ENCODE measurements at places on chromosomes 1 and 21.

GRCh38 chr21:39033878-39034589 lies 149.2 kb downstream of the PSMG1 start:
- no peak for DNase-seq

- no peak for DNase-seq
These were observed 10.1 kb upstream of the GPR153 start for GRCh38 chr1:6271006-6271405.

DNA sequence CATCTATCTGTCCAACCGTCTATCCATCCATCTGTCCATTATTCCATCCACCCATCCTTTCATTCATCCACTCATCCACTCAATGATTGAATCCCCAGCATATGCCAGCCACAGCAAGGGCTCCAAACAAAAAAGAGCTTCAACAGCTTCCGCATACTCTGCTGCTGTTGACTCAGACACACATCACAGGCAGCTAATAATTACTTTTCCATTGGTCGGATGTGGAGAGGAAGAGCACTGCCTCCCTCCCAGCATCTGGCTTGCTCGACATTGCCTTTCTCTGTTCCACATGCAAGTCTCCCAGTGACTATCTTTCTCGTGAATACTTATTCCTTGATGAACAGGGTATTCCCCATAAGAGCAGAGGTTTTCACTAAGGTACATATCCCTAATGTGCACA lies 176.5 kb downstream of the HIVEP3 start:
- DNase-seq, result peak; percentile 58

GRCh38 chr1:235873045-235873444 lies 6.3 kb upstream of the LYST start:
- DNase-seq, result no peak

DNA sequence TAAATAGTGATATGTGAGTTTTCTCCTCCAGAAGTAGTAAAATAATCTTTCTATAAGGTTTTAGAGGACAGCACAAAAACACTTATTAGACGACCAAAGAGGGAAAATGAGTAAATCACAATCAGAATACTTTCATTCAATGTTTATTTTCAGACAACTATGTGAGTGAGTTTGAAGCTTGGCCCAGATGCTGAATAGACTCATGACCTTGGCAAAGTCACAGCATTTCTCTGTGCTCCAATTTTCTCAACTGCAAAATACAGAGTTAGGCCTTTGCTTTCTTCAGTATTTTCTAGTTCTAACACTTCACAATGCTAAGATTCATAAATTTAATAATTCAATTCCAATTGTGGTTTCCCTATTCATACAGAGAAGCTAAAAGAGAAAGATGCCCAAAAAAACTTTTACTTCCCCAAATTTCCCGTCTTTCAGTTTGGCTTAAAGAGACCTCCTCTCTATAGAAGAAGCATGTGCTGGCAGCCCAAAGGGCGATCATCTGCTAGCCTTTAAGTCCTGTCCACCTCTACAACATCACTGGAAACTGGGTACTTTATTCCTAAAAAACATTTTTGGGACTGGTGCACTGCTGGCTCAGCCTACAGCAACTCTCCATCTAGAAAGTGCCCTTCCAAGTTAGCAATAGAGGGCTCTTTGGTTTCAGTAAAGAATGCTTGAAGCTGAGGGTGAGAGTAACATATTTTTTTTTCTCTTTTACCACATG lies 116.8 kb upstream of the GORAB start:
- no peak for DNase-seq

DNA sequence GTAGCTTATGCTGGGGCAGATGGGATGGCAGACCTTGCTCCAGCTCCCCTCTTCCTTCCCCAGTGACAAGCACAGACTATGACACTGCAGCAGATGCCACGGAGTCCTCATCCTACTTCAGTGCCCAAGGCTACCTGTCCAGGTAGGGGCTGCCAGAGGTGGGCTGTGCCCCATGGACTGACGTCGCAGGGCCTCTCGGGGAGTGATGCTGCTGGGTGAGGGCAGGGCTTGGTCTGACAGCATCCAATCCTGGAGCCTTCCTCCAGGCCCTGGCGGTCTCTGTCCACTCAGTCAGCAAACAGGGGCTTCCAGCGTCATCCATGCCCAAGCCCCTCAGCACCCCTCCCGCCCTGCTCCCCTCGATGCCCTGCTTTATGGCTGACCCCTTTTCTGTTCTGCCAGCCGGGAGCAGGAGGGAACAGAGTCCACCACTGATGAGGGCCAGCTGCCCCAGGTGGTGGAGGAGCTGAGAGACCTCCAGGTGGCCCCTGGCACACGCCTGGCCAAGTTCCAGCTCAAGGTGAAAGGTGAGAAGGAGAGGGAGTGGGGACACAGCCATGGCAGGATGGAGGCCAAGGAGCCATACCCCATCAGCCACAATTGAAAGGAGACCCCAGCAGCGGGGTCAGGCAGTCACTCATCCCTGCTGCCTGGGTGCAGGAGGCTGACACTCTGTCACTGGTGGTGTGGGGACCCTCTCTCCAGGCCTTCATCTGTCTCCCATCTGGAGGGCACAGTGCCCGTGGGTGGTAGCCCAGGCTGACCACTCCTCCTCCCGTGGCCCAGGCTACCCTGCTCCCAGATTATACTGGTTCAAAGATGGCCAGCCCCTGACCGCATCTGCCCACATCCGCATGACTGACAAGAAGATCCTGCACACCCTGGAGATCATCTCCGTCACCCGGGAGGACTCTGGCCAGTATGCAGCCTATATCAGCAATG lies 73.6 kb downstream of the TRIM11 start:
- DNase-seq, result no peak

DNA sequence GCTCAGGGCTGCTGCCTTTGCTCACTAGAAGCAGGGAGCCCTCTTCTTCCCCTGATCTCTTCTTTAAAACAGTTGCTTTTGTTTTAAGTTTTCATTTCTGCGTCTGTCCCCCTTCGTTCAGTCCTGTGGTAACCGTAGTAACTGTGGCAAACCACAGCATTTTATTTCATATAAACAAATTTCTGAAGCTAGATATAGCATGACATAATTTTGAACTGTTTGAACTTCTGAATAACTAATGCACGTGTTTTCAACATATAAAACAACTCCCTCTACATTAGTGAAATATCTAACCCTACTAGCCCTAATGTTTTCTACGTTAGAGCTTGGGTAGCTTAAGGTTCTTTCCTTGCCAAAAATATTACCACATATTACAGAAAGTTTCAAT lies 104.6 kb downstream of the DISP1 start:
- no peak for DNase-seq

DNA sequence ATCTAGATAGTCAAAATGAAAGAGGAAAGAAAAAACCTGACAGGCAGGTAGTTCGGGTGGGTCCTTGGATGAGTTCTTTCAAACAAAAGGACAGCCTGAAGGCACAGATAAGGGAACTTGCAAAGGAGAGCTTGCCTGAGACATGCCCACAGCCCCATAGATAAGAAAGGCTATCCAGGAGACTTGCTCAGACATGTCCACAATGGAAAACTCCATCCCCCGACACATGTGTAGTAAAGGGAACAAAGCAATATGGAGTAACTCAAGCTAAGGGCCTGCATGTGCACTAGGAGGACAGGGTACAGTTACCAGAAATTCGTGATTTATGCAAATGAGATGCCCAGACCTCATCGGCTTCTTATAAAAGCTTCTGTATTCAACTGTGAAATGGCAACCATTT lies 281.5 kb downstream of the NEGR1 start:
- DNase-seq, result peak; percentile 11

DNA sequence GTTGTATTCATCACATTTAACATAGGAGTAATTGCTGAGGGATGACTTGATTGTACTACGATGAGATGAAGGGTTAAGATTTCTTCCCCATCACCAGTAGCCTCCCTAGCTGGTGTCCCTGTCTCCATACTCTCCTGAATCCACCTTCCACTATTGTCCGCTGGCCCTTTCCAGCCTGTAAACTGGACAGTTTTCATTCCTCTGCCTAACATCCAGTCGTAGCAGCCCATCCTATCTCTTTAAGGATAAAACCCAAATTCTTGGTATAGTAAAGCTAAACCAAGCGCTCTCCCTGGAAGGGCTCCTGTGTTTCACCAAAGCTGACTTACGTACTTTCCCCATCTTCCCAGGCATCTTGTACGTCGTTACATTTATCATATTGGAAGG lies 670 bp downstream of the COX20 start:
- DNase-seq, result no peak

DNA sequence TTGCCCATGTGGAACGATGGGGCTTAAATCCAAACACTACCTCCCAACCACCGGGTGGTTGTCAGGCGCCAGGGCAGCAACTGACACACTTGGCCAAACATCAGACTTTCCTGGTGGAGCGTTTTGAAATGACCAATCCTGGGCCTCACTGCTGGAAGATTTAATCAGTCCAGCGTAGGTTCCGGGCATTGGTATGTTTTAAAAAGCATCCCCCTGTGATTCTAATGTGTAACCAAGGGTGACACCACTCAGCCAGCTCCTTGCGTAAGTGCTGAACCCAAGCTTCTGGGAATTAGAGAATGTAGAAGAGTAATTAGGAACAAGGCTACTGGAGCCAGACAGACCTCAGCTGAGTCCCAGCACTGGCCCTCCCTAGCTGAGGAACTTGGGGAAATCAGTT lies 44.8 kb upstream of the KAZN start:
- DNase-seq, result no peak

DNA sequence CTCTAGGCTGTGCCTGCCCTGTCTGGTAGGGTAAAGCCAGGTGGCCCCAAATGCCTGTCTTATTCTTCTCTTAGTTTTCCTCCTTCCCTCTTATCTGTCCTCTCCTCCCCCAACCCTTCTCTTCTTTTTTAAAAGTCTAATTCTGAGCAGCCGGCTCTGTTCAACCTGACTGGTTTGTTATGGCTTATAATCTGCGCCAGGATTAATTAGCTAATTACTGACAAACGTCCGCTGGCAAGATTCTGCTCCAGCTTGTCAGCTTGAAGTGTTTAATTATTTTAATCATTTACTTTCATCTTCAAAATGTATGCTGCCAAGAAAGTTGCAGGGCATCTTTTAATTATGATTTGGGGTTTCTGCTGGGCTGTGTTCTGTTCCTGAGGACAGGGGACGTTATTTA lies 27.2 kb upstream of the PSMB2 start:
- DNase-seq, result no peak

DNA sequence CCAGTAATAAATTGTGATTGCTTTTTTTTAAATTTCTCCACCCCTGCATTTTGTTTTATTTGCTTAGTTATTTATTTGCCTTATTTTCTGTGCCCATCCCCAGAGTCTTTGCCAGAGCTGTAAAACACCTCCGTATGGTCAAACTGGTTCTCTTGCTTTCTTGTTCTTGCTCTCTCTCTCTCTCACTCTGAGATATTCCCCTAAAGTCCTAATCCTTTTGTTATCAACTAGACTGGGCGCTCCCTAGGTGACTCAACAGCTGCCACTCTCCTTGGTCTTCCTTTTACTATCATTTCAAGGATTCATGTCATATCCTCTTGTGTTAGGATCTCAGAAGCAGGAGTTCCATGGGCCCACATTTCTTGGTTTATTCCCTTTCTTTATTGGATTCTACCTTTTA lies 160.0 kb downstream of the PRDM2 start:
- no peak for DNase-seq

DNA sequence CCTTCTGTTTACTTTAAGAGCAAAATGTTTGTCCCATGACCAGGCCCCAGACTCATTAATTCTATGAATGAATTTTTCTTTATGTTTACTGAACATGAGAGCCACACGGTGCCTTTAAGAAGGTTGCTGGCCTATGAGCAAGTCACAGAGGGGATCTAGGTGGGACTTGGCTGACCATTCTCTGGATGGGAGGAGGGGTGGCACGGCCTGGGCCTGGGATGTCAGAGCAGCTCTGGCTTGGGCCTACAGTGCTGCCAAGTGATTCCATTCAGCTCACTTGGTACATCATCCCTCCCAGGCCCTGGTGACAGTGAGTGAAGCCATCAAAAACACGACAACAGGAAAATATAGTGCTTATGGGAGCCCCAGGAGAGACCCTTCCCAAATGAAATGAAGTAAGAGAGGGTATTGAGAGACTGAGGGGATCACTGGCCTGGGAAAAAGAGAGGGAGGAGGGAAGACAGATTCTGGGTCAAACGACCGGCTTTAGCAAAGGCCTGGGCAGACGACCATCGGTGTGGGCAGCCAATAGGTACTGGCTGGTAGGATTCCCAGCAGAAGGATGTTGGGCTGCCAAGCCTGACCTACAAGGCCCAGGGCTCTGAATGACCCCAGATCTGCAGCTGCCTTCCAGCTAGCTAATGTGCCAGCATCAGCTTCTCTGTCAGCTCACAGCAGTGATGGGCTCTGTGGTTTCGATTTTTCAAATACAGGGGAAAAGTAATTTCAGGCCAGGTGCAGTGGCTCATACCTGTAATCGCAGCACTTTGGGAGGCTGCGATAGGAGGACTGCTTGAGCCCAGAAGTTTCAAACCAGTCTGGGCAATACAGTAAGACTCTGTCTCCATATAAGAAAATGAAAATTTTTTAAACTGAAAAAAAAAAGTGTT lies 3.3 kb downstream of the TMEM53 start:
- no peak for DNase-seq
